ENCODE measurements at places on chromosomes 4 and X.

DNA sequence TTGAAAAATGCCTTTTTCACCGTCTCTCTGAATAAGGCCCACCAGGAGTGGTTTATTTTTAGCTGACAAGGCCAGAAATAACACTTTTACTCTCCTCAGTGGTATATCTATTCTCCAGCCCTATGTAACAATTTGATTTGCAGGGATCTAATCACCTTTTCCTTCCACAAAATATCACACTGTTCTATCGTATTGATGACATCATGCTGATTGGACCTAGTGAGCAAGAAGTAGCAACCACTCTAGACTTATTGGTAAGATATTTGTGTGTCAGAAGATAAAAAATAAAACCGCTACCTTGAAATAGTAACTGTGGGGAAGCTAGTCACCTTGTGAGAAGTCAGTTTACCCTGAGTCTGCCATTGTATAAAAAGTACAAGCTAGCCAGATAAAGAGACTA lies 27.7 kb downstream of the AGTR2 start:
- no peaks in the 10 kb centered on the region for H3K4me1 ChIP-seq
- no peaks in the 10 kb centered on the region for H3K27me3 ChIP-seq
- no peak for DNase-seq
- no peaks in the 10 kb centered on the region for H3K36me3 ChIP-seq
- H3K4me3 ChIP-seq = no peak overlapping the region

- H3K4me1 ChIP-seq = no peaks in the 10 kb centered on the region
- DNase-seq = no peak
- no peak overlapping the region for H3K4me3 ChIP-seq
- H3K36me3 ChIP-seq = no peaks in the 10 kb centered on the region
Observed at GRCh38 chr4:89586318-89586717, 250.6 kb downstream of the SNCA start.

DNA sequence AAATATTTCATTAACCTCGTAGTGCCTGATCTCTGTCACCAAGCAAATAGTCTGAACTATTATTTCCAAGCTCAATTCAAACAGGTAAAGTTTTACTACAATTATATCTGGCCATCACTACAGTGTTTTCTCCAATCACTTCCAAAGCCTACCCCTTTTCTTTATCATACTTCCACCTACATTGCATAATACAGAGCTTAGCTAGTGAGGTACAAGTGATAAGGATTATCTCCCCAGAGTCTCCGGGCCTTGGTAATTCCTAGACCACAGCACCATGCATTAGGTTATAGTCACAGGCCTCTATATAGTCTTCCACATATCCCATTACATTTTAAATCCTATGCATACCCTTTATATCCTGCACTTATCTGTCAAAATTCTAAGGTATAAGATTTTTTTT lies 154.2 kb downstream of the SNCA start:
- no peak overlapping the region for H3K4me3 ChIP-seq
- H3K27me3 ChIP-seq = peaks cover 4% of the 10 kb centered on the region
- DNase-seq = no peak
- no peaks in the 10 kb centered on the region for H3K4me1 ChIP-seq
- H3K36me3 ChIP-seq = no peaks in the 10 kb centered on the region
- no peak overlapping the region for H3K27ac ChIP-seq

DNA sequence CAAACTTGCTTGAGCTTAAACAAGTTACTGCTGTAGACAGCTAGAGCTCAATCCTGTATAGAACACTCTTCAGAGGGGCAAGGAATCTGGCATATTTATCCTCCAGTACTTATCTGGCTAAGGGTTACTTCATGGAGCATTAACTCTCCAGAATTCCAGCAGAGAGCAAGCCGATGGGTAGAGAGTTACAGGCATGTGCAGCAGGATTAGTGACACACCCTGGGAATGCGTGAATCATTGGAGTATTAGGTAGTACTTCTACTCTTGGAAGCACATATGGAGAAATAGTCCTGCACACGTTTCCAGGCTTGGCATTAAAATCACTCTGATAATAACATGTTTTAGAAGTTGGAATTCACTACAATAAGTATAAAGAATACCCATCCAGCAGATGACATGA lies 35.4 kb downstream of the GRXCR1 start:
- no peak overlapping the region for H3K4me3 ChIP-seq
- H3K36me3 ChIP-seq = no peaks in the 10 kb centered on the region
- DNase-seq = no peak
- no peaks in the 10 kb centered on the region for H3K4me1 ChIP-seq
- H3K27me3 ChIP-seq = no peaks in the 10 kb centered on the region

GRCh38 chr4:89765966-89766365 lies 71.0 kb downstream of the SNCA start:
- no peak for DNase-seq
- H3K36me3 ChIP-seq = no peaks in the 10 kb centered on the region
- no peak overlapping the region for H3K27ac ChIP-seq

DNA sequence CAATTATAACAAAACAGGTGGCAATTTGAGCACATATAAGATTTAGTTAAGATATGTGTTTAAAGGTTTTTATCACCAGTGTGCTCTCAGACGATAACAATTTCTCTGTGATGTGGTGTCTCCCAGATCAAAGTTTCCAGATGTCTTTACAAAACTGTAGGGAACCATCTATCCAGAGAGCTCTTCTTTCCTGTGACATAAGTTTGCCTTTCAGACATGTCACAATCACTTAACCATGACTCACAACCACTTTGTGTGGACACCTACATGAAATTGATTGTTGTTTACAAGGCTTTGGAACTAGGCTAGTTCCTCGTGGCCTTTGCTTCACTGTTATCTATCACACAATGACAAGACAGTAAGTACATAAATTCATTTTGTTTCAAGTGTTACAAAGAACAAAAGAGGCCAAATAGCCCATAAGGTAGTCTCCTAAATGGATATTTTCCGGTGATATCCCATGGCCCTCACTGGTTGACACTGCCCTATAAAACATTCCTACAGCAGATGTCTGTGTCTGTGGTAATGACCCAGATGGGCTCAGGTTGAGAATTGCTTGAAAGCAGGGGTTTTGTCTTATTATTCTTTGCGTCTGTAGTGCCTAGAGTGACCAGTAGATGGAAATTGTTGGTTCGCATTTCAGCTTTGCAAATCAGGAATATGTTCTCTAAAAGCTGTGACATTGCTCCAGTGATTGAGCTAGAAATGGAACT lies 297.8 kb upstream of the FAM241A start:
- DNase-seq = no peak
- H3K36me3 ChIP-seq = no peaks in the 10 kb centered on the region
- H3K4me3 ChIP-seq = no peak overlapping the region
- no peaks in the 10 kb centered on the region for H3K4me1 ChIP-seq
- H3K27me3 ChIP-seq = no peaks in the 10 kb centered on the region

DNA sequence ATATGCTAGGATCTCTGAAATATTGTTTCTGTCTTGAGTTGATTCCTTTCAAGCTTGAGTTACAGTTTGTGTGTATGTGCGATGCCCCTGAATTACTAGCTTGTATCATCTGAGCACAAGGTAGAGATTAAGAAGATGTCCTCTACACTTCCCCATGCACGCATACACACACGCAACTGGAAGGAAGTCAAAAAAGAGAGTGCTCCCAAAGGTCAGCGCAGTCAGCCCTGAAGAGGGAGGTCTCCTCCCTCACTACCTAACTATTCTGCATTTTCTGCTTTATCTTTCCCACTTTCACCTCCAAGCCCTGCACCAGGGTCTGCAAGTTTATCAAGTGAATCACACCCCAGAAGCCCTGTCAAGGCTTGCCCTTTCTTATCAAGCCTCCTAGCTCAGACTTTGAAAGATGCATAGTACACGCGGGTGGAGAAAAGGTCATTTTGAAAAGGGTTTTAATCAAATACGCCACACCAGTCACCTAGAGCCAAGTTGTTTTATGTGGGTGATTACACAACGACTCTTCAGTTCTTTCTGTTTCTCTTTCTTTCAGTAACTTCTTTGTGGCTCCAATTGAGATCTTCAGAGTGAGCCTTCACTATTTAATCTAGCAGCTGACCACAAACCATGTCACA lies 127.7 kb downstream of the ASB9 start:
- peaks cover 3% of the 10 kb centered on the region for H3K27me3 ChIP-seq
- H3K4me1 ChIP-seq = peaks cover 13% of the 10 kb centered on the region
- peak overlapping the region; percentile 62 for H3K27ac ChIP-seq

DNA sequence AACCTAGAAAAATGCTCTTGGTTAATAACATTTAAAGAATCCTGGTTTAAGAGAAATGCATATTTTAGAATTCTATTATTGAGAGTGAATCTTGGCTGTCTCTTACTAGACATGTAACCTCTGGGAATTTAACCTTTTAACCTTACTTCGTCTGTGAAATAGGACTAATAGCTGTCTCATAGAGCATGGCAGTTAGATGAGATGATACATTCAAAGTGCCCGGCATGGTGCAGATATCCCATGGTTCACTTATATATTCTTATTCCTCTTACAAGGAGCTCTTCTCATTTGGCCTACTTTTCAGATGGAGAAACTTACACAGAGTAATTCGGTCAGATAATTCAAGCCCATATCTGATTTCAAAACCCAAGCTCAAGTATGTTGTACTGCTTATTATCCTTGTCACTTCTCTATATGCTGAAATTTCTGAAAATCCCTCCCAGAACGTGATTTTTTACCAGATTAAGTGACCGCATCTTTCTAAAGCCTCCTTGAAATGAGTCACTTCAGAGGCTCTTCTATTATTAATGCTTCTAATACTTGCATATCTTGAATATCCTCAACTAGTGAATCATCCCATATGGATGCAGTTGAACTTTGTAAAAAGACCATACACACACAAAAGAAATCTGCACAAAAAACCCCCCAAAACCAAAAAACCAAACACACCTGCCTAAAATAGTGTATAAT lies 4.9 kb downstream of the CDKN2AIP start:
- H3K4me1 ChIP-seq = peaks cover 31% of the 10 kb centered on the region
- H3K36me3 ChIP-seq = peaks cover 53% of the 10 kb centered on the region
- no peaks in the 10 kb centered on the region for H3K27me3 ChIP-seq

GRCh38 chrX:123988423-123989111 lies 27.1 kb downstream of the STAG2 start:
- no peak overlapping the region for H3K4me3 ChIP-seq
- peaks cover 4% of the 10 kb centered on the region for H3K36me3 ChIP-seq
- peaks cover 26% of the 10 kb centered on the region for H3K4me1 ChIP-seq
- no peak for DNase-seq
